ENCODE measurements at places on chromosomes 1 and 21.

DNA sequence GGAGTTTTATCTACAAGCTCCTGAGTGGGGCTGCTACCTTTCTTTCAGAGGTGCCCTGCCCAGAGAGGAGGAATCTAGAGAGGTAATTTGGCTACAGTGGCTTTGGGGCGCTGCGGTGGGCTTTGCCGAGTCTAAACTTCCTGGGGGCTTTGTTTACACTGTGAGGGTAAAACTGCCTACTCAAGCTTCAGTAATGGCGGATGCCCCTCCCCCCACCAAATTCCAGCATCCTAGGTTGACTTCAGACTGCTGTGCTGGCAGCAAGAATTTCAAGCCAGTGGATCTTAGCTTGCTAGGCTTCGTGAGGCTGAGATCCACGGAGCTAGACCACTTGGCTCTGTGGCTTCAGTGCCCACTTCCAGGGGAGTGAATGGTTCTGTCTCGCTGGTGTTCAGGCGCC lies 43.9 kb downstream of the SWT1 start:
- DNase-seq = no peak

DNA sequence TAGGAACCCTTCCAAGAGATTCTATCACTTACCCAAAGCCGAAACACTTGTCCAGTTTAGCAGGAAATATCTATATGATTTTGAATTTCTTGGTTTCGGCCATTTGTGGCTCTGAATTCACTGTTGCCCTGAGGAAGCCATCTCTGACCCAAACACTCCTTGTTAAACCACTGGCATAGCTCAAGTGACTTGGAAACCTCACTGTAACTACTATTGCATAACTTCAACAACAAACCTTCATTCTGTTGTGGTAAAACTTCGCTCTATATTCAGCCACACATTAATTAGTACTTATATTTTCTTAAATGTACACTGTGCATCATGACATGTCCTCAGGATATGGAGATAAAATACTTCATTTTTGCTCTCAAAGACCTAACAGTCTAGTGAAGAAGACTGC lies 63.2 kb downstream of the ST6GALNAC3 start:
- DNase-seq = no peak

- DNase-seq = no peak
Measured at GRCh38 chr1:8421721-8422120, 103.8 kb downstream of the SLC45A1 start.

DNA sequence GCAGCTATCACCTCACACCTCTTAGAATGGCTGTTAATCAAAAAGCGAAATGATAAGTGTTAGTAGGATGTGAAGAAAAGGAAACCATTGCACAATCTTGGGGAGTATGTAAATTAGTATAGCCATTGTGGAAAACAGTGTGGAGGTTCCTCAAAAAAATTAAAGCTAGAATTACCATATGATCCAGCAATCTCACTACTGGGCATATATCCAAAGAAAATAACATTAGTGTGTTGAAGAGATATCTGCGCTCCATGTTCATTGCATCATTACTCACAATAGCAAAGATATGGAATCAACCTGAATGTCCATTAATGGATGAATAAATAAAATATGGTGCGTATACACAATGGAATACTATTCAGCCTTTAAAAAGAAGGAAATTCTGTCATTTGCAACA lies 68.9 kb downstream of the SNRPE start:
- no peak for DNase-seq

- no peak for DNase-seq
Measured at GRCh38 chr1:1121611-1122077, 5.8 kb upstream of the C1orf159 start.

DNA sequence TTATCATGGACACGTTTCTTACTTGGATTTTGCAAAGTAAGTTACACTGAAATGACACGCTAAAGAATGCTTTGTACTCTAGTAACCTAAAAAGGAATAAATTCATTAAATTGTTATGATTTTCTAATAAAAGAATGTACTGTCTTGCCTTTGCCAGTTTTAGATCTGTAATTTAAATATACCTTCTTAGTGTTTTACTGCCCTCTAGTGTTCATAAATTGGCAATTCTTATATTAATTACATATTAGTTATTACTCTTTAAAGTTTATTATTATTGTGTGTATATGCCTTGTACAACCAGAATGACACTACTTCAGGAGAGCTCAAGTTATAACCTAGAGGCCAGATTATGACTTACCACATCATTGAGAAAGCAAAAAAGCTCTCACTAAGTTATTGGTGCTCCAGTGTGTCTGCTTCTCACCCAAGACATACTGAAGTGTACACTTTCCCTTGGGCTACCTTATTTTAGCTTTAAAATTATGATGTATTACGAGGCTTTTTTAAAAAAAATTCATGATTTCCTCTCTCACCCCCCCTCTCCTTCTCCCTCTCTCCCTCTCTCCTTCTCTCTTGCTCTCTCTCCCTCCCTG lies 169.9 kb downstream of the HS2ST1 start:
- no peak for DNase-seq

- no peak for DNase-seq
Measured at GRCh38 chr1:55288245-55288644, 73.1 kb upstream of the USP24 start.

DNA sequence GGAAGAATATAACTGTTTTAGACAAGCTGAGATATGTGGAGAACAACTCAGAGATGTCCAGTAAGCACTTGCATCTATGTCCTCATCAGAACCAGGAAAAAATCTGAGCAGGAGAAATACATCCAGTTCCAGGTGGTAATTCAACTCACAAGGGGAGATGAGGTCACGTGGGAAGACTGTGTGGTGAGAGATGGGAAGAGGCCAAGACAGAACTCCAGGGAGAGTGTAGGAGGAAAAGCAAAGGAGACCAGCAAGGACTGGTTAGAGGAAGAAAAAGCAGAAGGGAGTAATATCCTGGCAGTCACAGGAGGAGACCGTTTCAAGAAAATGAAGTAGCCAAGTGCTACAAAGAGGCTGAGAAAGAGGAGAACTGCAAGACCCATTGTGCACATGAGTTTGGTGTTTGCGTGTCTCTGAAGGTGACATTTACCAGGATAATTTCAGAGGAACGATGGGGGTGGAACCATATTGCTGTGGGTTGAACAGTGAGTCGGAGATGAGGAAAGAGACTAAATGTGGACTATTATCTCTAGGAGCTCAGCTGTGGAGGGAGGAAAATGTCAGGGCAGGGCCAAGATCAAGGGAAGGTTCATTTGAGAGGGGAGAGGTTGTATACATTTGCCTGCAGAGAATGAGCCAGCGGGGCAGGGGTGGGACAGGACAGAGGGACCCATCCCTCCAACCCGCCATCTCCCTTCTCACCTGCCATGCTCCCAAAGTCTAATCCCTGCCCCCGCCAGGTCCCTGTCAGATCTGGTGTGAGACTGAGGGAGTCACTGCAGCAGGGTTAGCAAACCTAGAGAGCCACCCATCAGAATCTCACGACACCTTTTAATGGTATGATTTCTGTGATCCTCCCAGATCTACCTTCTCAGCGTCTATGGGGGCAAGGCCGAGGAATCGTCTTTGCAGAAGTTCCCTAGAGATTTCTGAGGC lies 24.9 kb downstream of the SUSD4 start:
- no peak for DNase-seq

- no peak for DNase-seq
Measured at GRCh38 chr1:233605205-233605604, 8.7 kb upstream of the KCNK1 start.

- DNase-seq = no peak
Measured at GRCh38 chr1:2979191-2980072, 41.8 kb upstream of the ACTRT2 start.

DNA sequence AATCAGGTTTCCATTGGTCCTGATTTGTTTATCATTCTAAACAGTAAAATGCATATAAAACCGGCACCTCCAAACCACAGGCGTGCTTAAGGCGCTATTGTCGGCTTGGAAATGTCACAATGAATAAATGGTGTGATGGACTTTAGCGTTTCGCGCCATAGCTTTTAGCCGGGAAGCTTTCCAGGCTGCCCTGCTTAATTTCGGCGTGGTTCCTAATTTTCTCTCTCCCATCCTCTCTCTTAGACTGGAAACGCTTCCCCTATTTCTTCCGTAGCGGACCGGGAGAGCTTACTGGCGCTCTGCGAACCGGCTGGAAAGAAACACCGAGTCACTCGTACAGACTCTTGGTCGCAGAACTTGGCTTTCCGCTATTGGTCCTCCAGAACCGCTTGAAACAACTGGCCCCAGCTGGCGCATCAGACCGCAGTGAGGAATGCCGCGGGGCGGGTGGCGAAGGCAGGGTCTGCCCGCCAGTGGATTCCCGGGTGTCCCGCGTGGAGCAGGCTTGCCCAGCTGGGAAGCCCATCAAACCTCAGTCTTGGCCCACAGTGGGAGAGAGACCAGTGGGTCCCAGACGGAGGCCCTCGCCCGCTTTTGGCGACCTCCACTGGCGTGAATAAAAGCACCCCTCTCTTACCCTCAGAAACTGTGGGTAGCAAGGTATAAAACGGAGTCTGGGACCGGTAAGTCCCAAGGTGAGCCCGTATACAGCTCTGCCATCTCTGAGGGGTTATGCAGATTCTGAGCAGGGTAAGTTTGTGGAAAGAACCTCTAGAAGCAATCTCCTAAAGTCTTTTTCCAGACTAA lies 4.0 kb upstream of the LHX8 start:
- no peak for DNase-seq

GRCh38 chr1:162157469-162157868 lies 88.0 kb downstream of the NOS1AP start:
- DNase-seq = no peak

DNA sequence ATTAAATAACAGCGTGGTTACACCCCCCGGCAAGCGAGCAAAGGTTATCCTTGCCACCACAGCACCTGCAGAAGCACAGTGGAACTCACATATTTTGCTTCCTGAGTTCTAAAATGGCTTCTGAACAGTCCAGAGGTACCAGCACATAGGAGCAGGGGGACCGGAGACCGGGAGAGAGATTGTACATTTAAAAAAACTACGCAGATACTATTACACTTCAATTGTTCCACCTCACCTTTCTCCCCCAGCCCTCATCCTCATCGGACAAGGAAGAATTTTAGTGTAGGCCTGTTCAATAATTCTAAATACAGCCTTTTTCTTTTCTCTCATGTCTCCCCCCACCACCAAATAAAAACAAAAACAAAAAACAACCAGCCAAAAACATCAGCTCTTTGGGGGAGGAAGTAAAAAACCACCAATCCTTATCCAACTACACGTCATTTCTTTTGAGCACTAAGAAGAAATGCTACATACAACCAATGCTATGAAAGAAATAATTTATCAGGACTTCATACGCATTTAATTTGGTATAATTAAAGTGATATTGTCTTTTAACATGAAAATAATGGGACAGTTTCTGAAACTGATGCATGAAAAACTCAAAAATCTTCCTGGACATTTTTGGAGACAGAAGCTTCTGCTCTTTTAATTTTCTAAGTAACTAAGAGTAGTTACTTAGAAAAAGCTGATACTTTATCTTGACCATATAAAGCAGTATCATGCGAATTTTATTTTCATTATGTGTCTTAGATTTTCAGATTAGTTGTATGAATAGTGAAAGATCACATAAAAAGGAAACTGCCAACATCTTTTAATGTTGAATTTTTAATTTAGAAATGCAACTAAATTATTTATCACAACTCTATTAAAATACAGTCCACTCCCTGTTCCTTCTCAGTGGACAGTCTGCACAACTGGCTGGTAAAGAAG lies 9.1 kb downstream of the CDKN2C start:
- no peak for DNase-seq

- DNase-seq = no peak
Measured at GRCh38 chr1:184854496-184855140, 100.0 kb upstream of the EDEM3 start.
